ENCODE measurements at places on chromosomes 5 and 9. TPM values are rescaled to one million over a fixed set of nuclear protein-coding genes. Genes with fewer than 3 reads are reported as not detected.

- ATAC-seq: no peak
Measured at GRCh38 chr5:139725073-139725830, 70.4 kb upstream of the PSD2 start.

The GPR150 gene
- total RNA-seq: 0.61 TPM

- ATAC-seq: no peak
Measured at GRCh38 chr5:14270209-14270702, 127.1 kb downstream of the TRIO start.

DNA sequence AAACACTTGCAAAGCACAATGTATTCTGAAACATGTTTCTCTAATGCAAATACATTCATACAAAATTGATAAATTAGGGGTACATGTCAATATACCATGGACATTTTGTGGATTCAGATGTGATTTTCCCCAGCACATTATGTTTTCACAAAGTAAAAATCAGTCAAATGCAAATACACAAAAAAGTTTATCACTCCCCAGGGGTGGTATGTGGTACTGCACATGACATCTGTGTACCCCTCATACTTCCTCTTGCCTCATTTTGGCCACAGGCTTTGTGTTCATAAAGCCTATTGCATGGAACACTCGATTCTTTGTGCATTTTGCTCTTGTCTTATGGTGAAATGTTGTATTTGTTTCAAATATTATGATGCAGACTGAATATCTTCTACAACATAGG is 116.8 kb upstream of the PDE4D start:
- no peak for ATAC-seq

DNA sequence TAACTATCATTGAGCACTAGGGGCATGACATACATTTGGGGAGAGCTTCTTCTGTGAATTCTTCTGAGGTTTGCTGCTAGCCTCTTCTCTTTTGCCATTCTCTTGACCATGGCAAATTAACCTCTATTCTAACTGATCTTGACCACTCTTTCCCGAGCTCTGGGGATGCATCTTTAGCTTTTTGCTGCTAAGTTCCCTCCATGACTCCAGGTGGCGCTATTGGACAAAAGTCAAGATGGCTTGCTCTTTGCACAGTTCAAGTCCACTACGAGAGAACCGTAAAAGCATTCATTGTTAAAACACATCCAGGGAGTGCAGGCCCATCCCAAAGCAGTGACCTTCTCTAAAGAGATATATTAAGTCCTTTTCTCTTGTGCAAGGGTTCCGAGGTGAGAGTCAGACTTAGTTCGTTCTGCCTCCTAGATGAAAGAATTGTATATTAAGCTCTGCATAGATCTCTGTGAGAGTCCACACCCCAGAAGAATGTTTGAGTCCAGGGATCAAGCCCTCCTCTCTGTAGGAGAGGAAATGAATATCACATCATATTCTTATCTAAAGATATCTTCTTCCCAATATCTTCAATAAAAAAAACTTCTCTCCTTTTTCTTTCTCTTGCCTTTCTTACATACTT is 1152.9 kb upstream of the CDH6 start:
- ATAC-seq: no peak

DNA sequence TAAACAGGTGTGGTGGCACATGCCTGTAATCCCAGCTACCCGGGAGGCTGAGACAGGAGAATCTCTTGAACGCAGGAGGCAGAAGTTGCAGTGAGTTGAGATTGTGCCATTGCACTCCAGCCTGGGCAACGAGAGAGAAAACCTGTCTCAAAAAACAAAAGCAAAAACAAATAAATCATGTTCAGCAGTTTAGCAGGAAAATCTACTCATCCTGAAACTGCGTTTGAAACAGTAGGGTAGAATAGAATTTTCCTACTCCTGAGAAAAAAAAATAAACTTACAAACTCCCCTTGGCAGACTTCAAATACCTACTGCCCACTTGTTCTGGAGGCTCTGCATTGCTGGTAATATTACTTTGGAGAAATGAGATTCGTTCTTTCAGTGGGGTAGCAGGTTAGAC is 367.7 kb downstream of the GADD45G start:
- peak; percentile 38 for ATAC-seq

The GLT6D1 gene
- total RNA-seq: not detected

DNA sequence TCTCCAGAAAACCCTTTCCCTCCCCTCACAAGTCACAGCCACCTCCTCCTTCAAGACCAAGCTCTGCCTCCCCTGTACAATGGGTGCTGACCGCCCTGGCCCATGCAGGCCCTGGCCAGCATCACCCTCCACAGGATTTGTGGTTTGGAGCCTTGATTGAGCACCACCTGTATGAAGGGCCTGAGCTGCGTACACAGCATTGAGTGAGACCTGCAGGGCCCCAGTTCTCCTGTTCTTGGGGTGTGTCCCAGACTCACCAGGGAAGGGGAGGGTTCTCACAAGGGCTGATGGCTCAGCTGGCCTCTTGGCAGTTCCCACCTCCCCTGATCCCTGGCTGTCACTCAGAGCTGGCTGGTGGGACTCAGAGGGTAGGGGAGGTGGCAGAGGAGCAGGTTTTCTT is 63.7 kb upstream of the IER5L start:
- ATAC-seq: no peak

DNA sequence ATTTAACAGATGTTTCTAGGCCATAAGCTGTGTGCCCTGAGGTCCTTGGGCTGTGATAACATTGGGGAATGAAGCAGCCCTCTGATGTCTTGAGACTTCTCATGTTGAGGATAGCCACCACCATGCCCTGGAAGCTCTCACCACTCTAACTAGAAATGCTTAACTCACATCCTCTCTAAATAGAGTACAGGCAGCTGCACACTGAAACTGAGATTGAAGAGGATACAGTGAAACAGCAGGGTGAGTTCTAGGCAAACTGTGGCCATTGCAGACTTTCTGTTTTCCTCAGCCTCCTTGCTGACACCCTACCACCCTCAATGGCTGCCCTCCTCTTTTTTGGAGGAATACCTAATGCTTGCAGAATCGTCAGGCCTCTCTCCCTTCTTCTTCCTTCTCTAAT is 22.4 kb downstream of the UTP15 start:
- ATAC-seq: no peak
